ENCODE measurements at places on chromosomes 11 and 22.
A peak's percentile ranks its signal among the peaks of the same experiment; 100 is the strongest.

- no peak for DNase-seq
Observed at GRCh38 chr22:40043081-40043480, 48.3 kb downstream of the FAM83F start.

DNA sequence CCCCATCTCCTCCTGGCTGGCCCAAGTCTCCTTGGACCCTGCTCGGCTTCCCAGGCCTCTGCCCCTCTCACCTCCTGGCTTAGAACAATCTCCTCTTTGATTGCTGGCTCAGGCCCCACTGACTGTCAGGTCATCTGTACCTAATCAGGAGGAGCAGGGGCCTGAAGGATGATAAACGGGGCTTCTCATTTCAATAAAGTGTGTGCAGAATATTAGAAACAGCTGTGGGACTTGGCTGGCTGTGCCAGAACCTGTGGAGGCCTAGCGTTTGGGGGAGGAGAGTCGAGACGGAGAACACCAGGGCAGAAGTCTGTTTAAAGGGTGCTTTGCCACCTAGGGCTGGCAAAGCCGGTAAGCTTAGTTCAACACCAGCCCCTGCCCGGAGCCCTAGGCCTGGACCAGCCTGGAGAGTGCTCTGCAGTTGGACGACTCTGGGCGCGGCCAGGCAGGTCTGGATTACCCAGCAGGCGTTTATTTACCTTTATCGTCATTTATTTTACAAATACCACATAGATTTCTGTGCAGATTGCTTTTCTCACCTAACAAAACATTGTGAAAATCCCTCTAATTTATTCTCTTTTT, 10.1 kb upstream of the VSIG10L2 start:
- DNase-seq: no peak

DNA sequence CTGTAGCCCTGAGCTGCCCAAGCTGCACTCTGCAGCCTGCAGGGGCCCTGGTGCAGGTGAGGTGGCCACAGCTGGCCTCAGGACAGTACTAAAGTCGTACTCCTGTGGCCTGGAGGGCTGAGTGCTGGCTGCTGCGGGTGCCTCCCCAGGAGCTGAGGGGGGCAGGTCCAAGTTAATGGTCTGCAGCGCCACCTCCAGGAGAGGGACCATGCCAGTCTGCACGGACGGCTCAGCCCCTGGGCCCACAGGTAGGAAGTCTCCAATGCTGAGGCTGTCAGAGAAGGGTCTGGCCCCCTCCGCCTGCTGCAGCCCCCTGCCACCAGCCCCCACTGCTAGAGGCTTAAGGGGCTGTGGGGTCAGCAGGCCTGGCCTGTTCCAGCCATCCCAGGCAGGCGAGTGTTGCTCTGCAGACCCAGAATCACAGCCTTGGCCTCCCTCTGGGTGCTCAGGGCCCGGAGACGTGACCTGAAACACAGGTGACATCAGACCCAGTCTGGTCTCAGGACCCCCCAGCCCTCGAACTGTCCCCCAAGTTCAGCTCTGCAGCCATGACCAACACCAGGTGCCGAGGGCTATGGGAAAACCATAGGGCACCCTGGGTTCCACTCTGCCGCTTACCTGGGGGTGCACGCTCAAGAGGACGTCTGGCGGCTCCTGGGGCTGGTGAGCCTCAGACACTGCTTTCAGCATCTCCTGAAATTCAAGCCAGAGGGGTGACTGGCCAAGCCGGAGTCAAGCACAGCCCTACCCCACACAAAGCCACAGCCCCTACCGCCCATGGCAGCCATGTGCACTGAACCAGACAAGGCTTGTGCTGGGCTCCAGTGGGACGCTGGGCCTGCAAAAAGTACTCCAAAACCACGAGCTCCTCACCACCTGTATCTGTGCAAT, 20.8 kb downstream of the SELENOO start:
- no peak for DNase-seq

GRCh38 chr11:102386136-102386734, 39.2 kb downstream of the BIRC2 start:
- DNase-seq: no peak

DNA sequence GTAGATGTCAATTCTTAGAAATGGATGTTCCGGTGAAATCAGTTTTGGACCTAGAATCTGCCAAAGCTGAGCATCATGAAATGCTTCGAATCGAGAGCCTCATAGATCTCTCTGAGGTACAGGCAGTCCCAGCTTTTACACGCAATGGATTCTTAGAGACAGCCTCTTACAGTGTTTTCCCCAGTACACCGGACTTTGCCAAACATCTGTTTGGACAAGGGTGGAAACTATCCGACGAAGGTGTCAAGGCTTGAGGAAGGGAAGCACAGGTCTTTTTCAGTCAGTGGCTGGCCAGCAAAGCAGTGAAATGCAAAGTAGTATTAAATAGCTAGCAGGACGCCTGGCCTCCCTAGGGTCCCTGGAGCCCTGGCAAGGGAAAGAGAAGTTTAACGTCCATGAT, 4.9 kb downstream of the GRK3 start:
- no peak for DNase-seq

DNA sequence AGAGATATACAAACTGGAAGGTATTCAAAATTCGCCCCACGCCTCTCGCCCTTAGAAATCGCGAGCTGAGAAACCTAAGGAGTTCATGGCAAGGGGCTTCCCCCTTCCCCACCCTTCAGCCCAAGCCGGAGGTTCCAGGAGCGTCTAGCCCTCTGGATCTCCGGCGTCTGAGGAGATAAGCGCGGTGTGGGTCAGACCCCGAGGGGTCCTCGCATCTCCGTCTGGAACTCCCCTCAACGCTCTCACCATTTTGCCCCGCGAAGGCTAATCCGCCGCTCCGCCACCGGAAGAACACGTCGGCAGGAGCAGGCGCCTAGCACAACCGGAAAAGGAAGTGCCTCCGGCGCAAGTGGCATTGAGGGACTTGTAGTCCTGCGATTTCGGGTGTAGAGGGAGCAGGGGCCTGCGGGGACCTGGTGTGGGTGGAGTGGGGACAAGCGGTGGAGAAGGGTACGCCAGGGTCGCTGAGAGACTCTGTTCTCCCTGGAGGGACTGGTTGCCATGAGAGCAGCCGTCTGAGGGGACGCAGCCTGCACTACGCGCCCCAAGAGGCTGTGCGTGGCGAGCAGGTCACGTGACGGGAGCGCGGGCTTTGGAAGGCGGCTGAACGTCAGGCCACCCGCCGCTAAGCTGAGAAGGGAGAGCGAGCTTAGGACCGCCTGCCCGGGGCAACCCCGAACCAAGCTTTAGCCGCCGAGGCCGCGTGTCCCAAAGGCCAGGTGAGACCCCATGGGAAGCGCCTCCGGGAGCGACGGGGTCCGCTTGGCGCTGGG, at the start of the genes FEN1 and TMEM258:
Gene FEN1, plus strand, starts transcription at position 602 of the 773 bp plus-strand sequence. CDS start 2,451 bp downstream, outside the sequence.
Gene TMEM258, minus strand, starts transcription at position 290 of the 773 bp plus-strand sequence. Its CDS starts 41 bp downstream, at position 249.
- DNase-seq: peak; percentile 86

- DNase-seq: no peak
Observed at GRCh38 chr11:95924414-95924760, 480 bp upstream of the MTMR2 start.

GRCh38 chr11:126879516-126879915, 121.1 kb downstream of the KIRREL3 start:
- DNase-seq: no peak

GRCh38 chr22:37021710-37022482, 2.4 kb downstream of the MPST start:
- DNase-seq: no peak

DNA sequence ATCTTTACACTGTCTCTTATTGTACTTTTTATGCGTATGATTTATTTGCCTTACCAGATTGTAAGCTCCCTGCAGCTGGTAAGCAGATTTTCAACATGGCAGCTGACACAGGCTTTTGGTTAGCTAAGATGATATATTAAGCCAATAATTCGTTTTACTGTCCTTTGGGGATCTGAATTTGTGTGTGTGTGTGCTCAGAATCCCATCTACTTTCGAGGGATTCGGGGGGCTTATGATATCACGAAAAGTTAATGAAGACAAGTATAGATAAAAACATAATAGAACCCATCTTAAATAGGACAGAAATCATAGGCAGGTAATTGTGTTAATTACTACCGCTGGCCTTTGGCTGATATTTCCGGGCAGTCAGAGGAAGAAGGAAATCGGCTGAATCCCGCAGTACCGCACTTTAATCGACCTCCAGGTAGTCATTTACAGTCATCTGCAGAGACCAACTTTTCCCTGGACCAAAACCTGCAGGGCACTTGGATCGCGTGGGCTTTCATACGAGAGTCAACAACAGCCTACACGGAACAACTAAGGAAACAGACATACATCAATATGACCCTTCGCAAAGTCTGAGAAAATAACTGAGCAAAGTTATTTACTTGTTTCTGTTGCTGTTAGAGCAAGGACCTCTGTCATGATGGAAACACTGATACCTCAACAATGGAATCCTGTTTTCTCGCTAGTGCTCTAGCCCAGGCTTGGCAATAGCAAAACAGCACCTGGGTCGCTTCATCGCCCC, 802 bp downstream of the KBTBD3 start:
- DNase-seq: no peak

DNA sequence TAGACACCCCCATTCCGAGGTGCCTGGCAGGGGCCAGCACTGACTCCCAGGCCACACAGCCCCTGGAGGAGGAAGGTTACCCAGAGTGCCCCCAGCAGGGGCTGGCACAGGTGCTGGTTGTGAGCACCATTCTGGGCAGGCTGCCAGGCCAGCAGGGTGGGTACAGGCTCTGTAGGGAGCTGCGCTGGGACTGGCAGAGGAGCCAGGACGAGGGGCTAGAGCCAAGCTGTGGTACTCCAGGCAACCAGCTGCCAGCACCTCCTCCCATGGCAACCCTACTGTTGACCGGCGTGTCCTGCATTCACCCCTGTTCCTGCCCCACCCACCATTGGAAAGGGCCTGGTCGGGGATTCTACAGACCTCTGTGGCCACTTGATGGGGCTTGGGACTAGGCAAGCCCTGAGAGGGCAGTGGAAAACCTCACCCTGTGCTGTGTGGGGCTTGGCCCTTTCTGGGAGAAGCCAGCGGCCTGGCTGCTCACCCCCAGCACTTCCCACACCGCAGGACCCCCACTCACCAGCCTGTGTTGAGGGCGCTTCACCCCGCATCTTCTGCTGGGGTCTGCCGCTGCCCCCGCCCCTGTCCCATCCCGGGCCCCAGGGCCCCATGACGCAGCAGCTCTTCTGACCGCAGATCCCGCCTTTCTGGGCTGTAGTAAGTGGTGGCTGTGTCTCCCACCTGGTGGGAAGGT, 1.9 kb downstream of the CLDN5 start:
- no peak for DNase-seq

DNA sequence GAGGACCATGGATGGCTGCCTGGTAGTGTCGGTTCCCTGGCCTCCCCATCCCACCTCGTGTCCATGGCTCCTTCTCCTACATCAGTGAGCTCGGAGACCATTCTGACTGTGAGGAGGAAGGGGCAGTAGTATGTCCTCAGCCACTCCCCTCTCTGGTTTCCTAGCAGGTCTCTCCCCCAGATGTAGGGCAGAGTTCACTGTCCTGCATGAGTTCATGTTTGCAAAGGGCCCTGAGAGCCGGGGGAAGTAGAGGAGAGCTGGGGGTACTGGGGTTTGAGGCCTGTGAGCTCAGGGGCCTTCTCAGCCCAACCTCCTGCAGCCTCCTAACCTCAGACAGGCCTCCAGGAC, 18.4 kb upstream of the ST3GAL4 start:
- no peak for DNase-seq

DNA sequence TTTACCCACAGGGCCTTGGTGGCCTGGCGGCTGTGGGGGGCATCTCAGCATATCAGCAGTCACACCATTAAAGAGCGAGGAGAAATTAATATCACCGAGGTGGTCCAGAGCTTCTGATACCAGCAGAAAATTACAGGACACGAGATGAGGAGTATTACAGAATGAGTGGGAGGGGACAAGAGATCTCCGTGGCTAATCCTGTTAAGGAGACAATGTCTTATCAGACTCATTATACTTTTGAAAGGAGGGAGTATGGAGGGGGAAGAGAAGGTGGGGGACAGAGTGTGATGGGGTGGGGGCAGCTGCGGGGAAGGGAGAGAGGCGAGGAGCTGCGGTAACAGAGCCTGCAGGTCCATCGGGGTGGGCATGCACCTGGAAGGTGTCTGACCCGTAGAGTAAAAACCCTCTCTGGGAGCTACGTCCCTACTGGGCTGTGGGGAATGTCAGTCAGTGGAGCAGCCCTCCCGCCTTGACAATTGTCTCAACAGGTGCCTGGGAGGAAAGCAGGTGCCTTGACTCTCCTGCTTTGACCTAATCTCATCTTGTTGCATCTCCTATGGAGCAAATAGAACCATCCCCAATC, 224.2 kb downstream of the CEP164 start:
- no peak for DNase-seq

- no peak for DNase-seq
Observed at GRCh38 chr22:50268655-50269113, 1.5 kb downstream of the MAPK11 start.

DNA sequence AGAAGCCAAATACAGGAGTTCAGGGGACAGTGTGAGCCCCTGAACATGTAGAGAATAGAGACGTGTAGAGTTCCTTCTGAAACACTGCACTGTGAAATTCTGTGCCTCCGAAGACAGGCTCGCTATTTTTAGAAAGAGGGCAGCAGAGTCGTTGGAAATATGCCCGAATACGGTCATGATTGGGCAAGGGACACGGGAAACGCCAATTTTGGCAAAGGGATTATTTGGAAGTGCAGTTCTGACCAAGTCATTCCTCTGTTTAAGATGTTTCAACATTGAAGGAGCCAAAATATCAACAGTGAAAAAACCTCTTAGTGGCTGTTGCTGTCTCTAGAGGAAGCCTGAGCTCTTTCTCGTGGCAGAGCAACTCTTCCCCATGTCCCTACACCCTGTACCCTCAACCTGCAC, 9.5 kb upstream of the CBX6 start:
- DNase-seq: no peak

GRCh38 chr11:116777056-116777455, 4.3 kb upstream of the BUD13 start:
- DNase-seq: no peak

- no peak for DNase-seq
Observed at GRCh38 chr11:27183672-27184457, 143.2 kb downstream of the BBOX1 start.

DNA sequence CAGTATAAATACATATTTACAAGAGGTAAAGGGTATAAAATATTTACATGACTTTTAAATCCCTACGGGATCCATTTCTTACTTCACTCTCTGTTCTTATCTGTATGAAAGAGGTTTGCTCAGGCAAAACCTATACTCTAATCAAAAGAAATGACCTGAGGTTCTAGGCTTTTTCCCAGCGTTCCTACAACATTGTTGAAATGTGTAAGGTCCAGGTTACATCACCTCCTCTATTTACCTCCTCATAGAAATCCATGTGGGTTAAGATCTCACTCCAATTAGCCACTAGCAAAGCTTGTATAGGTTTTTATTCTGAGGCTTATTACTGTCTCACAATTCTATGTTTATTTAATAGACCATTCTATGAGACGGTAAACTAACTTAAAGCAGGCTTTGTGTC, 12.0 kb upstream of the OR51L1 start:
- no peak for DNase-seq

Measured in retinal pigment epithelial cell (primary cell).